ENCODE measurements at places on chromosomes 4 and X.
A peak's percentile ranks its signal among the peaks of the same experiment; 100 is the strongest.

DNA sequence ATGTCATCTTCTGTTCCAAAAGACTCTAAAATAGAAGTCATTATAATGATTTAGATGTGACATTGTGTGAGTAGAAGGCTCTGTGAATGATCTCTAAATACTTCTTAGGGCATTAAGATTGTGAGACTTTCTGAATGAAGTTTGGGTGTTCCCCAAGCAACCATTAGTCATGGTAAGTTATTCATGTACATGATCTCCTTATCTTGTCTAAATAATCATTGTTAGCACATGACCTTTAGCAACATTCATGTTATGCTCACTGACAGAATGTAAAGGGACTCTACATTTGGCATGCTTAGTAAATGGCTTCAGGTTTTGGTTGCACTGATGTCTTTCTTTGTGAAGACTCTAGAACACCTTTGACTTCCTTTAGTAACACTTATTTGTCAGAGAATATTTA is 140.8 kb upstream of the AGA start:
- no peak for DNase-seq

DNA sequence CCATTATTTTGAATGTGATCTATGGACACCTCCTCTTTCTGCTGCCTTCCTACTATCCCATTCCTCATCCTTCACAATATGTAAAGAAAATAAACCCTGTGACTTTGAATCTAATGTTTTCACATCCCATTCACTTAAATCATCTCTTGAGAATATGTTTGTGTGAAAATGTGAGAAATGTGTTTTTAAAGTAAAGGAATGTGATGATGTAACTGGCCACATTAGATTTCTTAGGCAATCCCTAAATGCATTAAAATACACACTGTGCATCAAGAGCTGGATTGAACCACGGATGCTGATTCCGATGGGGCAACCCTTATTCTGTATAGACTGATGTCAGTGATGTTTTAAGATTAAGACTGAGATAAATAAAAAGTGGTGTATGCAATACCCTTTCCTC is 558.9 kb upstream of the TENM3 start:
- peak; percentile 48 for DNase-seq

GRCh38 chrX:150643271-150643670 is 49.9 kb upstream of the MTMR1 start:
- DNase-seq = peak; percentile 1

DNA sequence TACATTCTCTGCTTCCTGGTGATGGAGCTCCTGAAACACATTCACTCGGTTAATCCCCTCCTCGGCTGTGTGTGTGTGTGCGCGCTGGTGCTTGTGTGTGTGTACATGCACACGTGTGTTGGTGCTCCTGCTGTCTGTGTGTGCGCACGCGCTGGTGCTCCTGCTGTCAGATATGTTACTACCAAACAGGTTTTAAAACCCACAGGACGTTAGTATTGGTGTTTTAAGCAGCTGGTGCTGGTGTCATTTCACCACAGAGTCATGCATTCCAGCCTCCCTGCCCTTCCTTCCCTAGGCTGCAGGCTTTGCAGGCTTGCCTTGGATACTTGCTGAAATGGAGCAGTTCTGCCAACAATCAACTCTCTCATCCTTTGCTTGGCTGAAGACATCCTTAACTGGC is 48.1 kb upstream of the CPLX1 start:
- no peak for DNase-seq

- no peak for DNase-seq
Measured at GRCh38 chrX:136839196-136839595, 41.3 kb downstream of the RBMX start.

GRCh38 chr4:150561143-150561737 is 20.7 kb upstream of the MAB21L2 start:
- no peak for DNase-seq

All from LHCN-M2 (cell line).